ENCODE measurements at places on chromosomes 12 and 14.

- DNase-seq, result no peak
Measured at GRCh38 chr14:54369343-54369742, 27.5 kb upstream of the CDKN3 start.

GRCh38 chr12:113958108-113958507 lies 8.0 kb downstream of the RBM19 start:
- DNase-seq, result no peak

GRCh38 chr14:40074169-40074568 lies 641.9 kb upstream of the FBXO33 start:
- no peak for DNase-seq

DNA sequence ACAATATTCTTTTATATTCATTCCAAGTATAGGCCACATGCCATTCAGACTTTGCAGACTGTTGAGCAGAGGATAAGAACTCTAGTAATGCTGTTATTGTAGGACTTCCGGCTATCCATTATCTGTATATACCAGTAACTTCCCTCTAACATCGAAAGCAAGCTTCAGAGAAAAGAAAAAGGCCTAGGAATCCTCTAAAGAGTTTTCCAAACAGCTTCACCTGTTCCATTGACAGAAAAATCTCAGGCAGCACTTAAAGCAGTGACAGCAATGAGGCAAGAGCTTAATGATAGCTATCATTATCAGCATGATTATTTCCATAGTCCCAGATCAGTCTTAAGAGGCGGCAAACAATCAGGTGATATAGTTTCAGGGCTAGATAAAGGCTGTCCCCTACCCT lies 1.8 kb downstream of the CPNE8 start:
- no peak for DNase-seq

DNA sequence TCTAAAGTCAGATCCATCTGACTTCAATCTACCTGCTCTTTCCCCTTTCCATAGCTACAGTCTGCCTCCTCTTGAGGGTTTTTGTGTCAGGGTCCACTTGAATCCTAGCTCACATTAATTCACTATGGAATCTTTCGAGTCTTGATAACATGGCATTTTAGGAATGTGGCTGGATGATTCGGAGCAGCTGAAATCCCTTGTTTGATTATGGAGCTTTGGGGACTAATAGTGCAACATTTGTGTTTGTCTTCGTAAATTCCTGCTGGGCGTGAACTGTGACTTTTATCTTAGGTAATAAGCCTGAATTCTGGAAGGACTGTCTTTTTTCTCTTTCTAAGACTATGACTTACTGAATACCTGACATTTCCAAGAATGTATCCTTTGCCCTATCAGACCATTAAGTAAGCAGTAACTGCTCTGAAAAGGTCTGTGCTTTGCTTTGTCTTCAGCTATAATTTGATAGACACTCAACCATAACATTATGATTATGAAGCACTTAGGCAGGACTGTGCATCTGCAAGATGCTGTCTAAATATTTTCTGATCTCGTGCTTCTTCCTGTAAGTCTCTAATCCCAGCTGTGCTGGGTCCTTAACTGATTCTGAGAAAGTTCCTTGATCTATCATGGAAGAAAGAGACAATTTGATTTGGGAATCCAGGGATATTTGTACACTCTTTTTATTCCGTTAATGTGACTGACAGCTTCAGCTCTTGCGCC lies 19.0 kb upstream of the PELI2 start:
- DNase-seq, result no peak

- peak; percentile 41 for DNase-seq
Measured at GRCh38 chr14:70654632-70655031, 12.9 kb downstream of the TTC9 start.

GRCh38 chr12:3342051-3342450 lies 149.0 kb upstream of the PRMT8 start:
- DNase-seq, result no peak

DNA sequence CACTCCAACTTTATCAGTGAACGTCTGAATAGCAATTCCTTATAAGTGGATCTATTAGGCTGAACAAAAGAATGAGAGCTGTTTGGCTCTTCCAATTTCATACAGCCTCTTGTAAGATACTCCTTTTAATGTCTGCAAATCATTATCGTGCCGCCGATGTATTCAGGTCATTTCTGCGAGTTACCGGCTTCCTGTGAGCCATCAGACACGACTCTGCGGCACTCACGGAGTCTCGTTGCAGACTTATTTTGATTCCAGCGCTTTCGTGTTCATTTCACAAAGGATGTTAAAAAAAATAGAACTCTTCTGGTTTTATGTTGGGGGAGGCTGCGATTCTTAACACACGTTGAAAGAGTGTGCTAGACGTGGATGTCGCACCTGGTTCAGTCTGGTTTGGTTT lies 106.6 kb downstream of the GLT1D1 start:
- no peak for DNase-seq

DNA sequence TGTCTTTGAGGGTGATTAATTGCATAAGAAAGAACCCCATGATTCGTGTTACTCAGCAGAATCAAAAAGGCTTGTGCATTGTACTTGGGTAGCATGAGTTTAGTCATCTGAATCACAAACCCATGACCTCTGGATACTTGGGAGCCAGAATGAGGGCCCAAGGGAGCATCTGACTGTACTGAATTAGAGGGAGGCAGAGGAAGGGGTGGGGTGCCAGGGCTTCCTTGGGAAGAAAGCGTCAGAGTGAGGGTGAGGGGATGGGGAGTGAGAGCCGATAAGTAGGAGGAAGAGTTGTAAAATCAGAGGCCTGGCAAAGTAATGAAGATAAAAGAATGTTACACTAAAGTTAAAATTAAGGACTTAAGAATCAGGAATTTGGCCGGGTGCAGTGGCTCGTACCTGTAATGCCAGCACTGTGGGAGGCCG lies 29.8 kb downstream of the GPRC5D start:
- no peak for DNase-seq

DNA sequence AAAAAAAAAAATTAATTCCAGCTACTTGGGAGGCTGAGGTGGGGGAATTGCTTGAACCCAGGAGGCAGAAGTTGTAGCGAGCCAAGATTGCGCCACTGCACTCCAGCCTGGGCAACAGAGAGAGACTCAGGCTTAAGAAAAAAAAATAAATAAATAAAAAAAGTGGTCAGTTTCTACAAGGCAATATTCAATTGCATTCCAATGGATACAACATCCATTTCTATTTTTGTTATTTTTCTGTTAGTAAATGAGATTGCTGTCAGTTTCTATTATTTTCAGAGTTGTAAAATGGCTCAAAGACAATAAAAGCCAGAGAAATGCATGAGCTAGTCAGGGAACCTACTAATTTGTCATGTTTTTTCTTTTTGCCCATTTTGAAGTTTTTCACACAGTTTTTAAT lies 119.2 kb downstream of the PDE3A start:
- no peak for DNase-seq

DNA sequence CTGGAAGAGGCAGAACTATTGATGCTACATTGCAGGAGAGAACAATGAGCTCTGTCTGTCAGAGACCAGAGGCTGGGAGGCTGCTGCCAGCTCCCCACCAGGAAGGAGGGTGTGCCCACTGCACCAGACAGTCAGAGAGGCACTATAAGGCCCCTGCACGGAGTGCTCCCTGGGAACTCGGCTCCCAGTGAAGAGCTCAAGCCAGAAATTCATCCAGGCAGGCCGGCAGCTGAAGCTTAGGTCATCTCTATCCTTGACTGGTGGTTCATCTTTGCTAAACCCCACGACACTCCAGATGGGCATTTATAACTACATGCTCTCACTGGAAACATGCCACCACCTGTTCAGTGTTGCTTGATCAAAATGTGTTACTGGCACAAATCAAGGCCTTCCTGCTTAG lies 65.1 kb upstream of the GPATCH2L start:
- no peak for DNase-seq

GRCh38 chr14:105474483-105475268 lies at the start of gene CRIP2:
CRIP2 (plus strand) TSS chr14:105474821; CDS start chr14:105474863, 42 bp downstream.
- DNase-seq, result peak; percentile 64

DNA sequence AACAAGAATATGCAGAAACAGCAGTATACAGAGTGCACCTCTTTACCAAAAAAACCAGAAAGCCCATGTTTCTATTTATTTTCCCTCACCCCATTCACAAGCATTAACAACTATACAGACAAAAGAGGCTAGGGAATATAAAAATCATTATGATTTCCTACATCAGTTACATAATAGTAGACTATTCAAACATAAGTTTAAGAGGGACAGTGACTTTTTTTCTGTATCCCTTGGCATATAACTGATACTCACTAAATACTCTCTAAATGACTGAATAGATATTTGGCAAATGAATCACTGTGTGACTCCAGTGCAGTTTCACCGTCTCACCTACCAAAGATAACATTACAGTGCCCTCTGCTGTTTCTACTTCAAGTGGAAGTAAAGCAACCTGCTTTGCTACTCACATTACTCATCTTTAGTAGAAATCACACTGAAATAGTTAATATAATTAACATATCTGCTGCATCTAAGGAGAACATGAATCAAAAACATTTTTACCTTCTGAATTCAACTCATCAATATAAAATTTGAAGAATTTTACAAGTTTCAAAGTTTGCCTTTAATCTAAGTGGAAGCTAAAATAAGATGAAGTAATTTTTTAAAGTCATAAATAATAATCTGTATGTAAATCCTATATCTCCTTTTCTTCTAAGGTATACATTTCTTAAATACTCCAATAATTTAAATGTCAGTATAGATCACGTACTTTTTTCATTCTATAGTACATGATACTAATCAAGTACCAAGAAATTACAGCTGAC lies 103.8 kb downstream of the OSBPL8 start:
- peak; percentile 19 for DNase-seq

GRCh38 chr14:23145794-23146350 lies 26.8 kb upstream of the CEBPE start:
- no peak for DNase-seq

DNA sequence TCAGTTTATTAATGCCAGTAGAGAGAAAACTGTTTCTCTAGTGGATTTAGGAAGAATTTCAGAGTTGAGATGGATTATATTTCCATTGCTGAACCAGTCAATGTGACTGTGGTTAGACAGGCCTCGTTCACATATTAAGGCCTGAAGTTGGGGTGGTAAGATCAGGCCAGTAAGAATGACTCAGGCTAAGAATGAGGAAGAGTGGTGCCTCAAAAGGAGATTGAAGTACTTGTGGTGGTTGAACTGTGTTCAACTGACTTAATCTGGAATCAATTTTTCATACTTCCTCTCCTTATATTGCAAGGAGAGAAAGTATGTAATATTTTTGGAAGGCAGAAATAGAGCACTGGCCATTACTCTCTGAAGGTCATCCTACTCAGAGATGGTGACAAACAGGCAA lies 37.8 kb upstream of the ATF7IP start:
- DNase-seq, result no peak

- DNase-seq, result no peak
Measured at GRCh38 chr14:101122237-101123141, 219.0 kb upstream of the RTL1 start.

DNA sequence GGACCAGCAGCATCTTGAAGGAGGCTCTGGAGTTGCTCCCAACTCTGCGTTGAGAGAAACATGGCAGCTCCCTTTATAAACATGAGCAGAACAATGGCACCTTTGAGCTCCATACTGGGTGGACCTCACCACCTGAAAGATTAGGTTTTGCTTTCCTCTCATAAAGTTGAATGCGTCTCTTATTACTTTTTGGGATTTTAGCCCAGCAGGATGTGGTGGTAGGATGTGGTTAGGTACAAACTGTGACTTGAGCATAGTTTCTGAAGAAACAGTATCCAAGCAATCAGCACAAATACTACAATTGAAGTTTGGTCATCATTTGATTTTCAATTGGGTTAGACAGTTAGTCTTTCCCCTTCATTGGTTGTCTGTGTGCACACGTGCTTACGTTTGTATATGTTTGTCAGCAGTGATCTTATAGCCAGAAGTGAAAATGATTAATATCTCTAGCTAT lies at the start of gene PRR4:
Gene PRR4, minus strand, starts transcription at position 51 of the 454 bp plus-strand sequence. Its CDS starts 38 bp downstream, at position 13.
- no peak for DNase-seq

DNA sequence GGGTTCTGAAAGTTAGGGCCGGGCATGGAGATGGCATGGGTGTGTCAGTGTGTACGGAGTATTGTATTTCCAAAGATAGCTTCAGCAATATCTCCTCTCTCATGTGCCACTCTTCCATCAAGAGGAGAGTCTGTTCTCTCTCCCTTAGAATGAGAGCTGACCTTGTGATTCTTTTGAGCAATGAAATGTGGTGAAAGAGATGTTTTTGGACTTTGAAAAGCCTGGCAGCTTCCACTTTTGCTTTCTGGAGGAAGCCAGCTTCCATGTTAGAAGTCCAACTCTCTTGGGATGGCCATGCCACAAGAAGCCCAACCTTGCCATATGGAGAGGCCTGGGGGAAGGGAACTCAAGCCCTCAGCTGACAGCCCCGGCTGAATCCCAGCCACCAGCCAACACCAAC lies 72.4 kb upstream of the GZMB start:
- DNase-seq, result no peak

DNA sequence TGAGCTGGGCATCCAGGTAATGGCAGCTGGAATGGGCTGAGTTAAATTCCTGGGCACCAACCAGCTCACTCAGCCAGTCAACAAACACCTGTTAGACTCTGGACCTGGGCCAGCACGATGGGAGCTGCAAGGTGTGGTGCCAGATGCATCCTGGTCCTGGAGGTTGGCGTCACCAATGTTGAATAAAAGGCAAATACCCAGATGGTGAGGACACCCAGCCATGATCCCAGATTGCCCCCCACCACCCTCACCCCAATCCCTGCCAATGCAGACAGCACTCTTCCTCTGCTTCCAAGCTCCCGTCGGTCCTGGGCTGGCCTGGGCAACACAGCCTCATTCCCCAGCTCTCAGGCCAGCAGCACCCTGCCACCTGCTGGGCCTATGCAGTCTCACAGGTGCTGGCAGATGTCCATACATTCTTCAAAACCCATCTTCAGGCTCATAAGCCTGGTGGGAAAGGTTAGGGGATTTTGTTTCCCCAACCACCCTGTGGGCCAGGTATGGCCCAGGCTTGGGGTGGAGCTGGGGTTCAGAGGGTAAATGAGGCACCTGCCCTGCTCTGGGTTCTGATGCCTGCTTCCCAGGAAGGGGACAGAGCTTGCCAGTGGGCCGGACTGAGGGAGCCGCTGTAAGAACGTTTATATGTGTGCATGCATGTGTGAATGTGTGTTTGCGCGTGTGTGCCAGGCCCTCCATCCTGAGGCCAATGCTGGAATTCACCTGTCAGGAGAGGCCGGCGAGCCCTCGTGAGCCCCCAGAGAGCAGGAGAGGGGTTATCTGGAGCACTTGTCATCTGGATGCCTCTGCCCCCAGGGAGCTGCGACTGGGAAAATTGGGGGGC lies 58.0 kb downstream of the LGMN start:
- DNase-seq, result no peak

DNA sequence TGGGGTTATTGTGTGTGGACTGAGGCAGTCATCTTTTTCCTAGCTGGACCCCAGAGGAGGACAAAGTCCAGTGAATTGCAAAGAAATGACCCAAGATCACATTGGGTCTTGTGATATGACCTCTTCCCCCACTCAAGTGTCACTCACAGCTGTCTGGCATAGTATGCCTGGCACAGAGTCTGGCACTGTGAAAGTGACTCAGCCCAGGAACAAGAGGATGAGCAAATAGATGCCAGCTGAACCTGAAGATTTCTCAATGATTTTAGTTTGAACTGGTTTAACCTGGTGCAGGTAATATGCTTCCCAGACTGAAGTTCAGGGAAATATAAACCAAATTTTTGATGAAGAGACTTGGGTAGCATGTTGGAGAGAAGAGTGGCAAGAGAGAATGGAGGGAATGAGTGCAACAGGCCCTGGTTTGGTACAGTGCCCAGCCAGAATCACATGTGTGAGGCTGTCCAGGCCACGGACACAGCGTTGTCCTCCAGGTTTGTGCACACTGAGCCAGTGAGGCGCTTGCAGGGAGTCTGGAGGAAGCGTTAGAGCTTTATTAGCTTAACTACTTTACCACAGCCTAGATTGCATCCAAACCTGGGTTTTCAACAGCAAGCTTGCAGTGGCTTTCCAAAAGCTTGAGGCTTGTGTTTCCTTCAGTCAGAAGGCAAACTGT lies 332.9 kb downstream of the NUAK1 start:
- DNase-seq, result no peak

- no peak for DNase-seq
Measured at GRCh38 chr12:93583627-93584392, 11.3 kb downstream of the SOCS2 start.
